ENCODE measurements at places on chromosomes 11 and 22.

GRCh38 chr11:46450846-46451477 is 59.4 kb upstream of the CHRM4 start:
- DNase-seq = no peak

GRCh38 chr11:124834526-124835180 is 30.6 kb upstream of the ROBO3 start:
- no peak for DNase-seq

GRCh38 chr22:17648569-17648968 is 10.0 kb downstream of the BCL2L13 start:
- DNase-seq = no peak

GRCh38 chr11:65855927-65856363 is 2.0 kb downstream of the CFL1 start:
- no peak for DNase-seq

DNA sequence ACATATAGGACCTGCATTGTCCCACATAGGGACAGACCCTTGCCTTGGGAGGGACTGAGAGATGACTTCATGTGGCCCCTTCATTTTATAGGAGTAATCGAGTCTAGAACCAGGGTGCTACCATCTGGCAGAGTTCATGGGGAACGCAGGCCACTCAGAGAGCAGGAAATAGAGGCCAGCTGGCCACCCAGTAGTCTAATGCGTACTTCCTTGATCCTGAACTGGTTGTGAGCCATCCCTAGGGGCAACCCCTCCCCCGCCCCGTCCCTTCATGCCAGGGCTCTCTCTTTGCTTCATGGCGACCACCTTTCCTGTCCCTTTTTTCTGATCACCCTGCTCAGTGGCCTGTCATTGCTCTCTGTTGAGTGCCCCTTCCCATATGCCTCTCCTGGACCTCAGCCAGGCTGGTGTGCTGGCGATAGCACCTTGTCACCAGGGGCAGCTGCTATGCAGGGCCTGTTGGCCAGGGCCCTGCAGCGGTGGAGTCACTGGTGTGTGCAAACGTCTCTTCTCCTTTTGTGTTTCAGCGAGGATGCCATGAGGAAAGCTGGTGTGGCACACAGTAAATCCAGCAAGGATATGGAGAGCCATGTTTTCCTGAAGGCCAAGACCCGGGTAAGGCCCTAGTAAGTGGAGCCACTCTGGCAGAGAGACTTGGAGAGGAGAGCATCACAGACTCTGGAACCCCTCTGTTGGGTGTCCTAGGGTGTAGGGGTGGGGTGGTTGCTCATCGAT is 29.3 kb downstream of the MED15 start:
- no peak for DNase-seq

GRCh38 chr22:30823015-30823370 is 128.3 kb downstream of the OSBP2 start:
- no peak for DNase-seq

DNA sequence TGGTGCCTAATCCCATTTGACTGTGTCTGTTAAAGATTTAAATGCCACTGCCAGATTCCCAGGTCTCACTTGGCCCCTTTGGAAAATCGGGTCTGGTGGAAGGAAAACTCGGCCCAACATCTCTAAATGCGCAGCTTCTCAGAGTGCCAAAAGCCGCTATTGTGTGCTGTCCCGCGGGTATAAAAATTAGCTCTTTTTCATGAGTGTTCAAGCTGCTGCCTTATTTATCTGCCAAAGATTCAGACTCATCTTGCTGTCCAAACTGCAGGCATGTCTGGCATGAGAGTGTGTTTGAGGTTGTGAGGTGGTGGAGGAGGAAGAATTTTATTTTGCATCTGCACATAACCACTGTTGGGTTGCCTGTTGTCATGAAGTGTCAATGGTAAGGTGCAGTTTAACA is 91.4 kb downstream of the NELL1 start:
- DNase-seq = no peak

Data from esophagus squamous epithelium (tissue), 5 donors.